HS-27A (cell line): ENCODE measurements at places on chromosomes 13 and 19.

DNA sequence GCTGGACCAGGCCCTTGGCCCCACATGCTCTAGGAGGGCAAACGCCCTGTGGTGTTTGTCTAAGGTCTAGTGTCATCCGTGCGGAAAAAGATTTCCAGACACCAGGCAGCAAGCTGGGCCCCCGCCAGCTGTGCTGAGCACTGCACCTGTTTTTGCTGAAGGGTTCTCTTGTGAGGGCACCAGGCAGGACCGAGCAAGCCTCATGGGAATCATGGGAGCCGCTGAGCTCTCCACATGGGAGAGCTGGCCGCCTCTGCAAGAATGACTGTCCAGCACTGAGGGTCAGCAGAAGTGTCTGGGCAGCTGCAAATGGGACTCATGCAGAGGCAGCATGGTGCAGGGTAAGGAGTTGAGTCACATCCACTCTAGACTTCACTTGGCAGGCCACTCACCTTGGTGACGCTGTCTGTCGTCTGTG lies 12.0 kb downstream of the B3GNT8 start:
- DNase-seq = no peak

- DNase-seq = no peak
These were observed 62.7 kb downstream of the SIPA1L3 start for GRCh38 chr19:37969695-37970094.

DNA sequence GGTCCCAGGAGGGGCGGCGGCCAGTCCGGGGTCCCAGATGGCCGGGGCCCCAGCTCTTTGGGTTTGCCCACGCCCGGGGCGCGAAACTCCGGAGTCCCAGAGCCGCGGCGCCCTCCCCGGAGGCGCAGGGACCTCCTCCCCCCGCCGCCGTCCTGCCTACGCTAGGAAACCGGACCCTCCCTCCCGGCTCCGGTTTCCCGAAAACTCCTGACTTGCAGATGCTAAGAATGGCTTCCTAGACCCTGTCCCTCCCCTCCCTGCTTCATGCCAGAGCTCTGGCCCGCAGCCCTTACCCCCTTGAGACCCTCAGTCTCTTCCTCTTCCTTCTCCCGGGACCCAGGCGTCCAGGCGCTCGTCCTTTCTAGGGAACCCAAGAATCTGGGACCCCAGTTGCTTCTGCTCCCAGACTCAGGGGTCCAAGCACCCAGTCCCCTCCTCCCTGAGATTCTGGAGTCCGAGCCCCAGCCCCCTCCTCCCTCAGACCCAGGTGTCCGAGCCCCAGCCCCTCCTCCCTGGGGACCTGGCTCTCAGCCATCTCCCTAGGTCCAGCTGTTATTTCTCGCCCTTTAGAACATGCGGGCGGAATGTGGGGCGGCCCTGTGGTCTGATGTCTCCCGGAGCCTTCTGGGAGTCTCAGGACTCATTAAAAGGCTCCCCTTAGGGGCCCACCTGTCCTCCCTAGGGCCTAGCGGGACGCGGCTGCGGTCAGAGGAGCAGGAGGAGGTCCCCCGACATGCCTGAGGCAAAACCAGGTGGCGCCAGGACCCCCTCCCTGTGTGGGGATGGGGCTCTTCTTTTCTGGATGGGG lies at the start of gene MYBPC2:
Gene MYBPC2, plus strand, starts transcription at position 672 of the 808 bp plus-strand sequence. Its CDS starts 62 bp downstream, at position 734.
- no peak for DNase-seq

GRCh38 chr19:13051557-13052165 lies 51.0 kb downstream of the LYL1 start:
- DNase-seq = no peak

- no peak for DNase-seq
These were observed 101.5 kb downstream of the CCNA1 start for GRCh38 chr13:36533806-36534205.

- DNase-seq = peak; percentile 85
These were observed 1.4 kb upstream of the RAVER1 start for GRCh38 chr19:10334588-10335351.

DNA sequence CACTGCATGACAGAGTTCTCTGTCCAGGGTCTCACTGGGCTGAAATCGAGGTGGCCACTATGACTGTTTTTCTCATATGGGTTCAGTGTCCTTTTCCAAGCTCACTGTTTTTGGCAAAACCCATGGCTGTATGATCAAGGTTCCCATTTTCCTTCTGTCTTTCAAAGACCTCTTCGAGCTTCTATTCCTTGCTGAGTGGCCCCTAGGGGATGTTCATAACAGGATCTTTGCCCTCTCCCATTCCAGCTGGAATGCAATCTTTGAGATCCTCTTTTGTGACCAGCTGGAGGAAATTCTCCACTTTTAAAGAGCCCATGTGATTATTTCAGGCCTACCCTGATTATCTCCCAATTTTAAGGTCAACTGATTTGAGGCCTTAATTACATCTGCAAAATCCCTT lies 572.5 kb upstream of the SLC10A2 start:
- no peak for DNase-seq

DNA sequence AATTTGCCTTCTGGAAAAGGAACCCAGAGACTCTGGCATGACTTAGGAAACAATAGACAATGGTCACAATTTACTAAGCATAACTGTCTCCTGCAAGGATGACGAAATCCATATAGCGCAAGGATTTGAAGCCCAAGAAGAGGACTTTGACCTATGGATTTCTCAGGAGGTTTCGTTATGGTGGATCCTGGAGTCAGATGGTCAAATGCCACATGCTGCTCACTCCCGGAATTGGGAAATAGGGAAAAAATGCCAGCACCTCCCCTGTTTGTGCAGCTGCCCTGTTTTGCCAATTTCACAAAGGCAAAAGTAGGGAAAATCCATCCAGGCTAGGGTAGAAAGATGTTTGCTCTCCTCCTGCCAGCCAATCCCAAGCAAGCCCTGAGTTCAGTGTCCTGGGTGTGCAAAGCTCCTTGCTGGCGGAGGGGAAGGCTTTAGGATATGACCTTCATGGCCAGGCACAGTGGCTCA lies 23.4 kb downstream of the RDH8 start:
- DNase-seq = no peak

- DNase-seq = no peak
These were observed 1752.2 kb upstream of the PCDH20 start for GRCh38 chr13:63167699-63168337.

GRCh38 chr19:19259741-19260140 lies 13.4 kb downstream of the TM6SF2 start:
- DNase-seq = no peak

DNA sequence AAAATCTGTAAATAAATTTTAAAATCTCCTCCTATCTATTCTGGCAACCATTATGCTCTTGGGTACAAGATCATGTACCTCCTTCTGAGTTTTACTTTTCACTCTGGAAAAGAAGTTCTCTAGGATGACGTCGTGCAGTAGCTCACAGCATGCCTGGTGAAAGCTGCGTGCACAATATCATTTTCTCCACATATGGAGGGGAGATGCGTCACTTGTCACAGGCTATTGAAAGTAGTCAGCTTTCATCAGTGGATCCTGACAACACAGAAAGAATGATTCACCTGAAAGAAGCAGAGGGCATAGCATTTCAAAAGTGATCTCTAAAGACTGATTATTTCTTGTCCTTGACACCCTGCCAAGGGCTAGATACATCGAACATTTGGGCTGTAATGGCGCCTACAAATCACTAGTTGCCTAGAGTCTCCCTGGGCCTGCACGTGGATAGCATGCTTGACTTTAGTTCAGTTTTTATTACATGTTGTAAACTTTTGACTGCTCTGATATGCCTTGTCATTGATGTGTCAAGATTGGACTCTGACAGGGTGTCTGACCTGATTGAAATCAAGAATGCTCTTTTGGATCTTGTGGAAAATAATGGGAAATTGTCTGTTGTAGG lies 1365.6 kb downstream of the OLFM4 start:
- DNase-seq = no peak

- DNase-seq = no peak
These were observed 2.3 kb downstream of the VRK3 start for GRCh38 chr19:50022823-50023222.

GRCh38 chr13:98970330-98970729 lies 7.5 kb downstream of the DOCK9 start:
- DNase-seq = no peak

DNA sequence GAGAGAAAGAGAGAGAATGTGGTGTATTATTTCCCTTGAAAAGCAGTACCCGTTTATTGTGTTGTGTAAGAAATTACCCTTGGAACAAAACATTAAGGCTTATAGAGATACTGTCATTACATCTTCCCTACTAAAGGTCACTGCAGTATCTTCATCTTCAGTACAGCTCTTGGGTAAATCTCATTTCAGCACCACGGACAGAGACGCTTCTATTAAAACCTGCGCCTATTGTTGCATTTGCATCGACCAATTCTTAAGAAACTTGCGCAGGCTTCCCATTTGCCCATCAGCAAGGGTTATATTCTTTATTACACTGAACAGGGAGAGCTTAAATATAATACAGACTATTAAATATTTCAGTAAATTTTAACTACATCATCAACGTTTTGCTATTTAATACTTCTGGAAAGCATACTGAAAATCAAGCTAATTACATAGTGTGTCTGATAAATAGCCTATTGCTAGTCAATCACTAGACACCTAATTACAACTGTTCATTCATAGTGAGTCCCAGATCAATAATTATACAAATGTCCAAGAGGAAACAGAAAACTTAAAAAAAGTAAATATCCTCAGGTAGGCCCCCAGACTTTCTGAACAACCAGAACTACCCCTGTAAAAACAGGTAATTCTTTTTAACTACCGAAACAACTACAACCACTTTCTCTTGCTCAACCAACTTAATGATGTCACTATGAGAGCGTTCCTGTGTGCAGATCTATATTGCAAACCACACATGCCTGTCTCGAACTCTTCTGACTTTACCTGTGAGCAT lies 350.6 kb downstream of the LIG4 start:
- no peak for DNase-seq

DNA sequence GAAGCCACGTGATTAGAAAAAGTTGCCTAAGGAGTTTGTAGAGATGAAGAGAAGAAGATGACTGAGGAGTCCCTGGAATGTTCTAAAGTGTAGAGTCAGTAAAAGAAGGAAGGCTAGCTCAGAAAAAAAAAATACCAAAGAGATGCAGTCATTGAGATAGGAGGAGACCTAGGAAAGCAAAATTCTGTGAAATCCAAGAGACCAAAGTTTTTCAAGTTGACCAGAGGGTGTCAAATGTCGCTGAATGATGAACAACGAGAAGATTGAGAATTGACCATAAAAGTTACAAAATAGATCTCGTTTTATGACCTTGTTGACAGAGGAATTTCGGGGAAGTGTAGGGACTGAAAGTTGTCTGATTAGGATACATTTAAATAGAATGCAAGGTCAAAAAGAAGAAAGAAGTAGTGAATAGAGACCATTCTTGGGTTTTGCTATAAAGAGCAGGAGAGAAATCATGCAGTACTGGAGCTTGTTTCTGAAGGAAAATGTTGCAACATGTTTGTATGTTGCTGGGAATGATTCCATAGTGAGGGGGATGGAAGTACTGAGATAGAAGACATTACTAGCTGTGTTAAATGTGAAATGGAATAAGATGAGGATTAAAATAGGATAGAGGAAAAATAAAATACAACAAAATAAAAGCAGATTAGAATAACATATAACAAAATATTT lies 30.2 kb upstream of the HTR2A start:
- DNase-seq = no peak

GRCh38 chr13:96202315-96202714 lies 112.4 kb downstream of the HS6ST3 start:
- no peak for DNase-seq

GRCh38 chr13:91280801-91281200 lies 66.7 kb upstream of the MIR17HG start:
- no peak for DNase-seq

DNA sequence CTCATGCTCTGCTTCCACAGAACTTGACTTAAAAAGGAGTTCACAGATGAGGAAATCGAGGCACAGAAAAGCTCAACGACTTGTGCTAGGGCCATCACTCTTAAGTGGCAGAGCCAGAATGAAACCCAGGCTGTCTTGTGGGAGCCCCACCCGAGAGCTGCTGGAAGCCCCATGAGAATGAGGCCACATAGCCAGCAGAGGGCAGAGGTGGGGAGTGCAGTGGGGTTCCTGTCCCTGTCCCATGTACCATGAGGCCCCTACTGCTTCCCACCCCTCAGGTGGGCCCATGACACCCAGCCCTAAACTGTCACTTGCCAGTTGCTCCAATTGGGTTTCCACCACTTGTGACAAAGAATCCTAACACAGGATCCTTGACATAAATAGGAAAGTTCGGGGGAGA lies 175.9 kb downstream of the IRS2 start:
- no peak for DNase-seq

DNA sequence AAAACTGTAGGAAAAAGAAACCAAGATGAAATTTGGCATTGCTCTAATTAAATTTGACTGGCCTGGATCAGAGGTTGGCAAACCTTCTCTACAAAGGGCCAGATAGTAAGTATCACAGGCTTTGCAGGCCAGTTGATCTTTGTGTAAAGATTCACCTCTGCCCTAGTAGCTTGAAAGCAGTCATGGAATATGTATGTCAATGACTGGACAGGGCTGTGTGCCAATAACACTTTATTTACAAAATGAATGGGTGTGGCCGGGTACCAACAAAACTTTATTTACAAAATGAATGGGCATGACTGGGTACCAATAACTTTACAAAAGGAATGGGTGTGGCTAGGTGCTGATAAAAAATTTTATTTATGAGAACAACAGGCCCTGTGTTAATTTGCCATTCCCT lies 20.0 kb downstream of the SIN3B start:
- DNase-seq = no peak

DNA sequence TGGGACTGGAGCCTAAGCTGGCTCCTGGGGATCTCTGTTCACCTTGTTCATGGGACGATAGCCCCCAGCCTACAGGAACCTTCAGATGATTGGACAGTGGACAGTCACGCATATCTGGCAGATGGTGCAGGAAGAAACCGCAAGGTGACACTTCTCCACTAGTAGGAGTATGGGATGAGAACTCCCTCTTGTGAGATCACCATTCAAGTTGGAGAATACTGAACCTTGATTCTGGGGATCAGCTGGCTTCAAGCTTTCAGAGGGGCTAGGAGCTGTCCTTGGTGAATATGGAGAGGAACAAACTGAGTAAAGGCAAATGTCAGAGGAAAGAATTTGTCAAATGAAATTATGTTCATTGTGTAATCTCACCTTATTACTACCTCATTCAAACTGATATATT lies 204.5 kb downstream of the PDS5B start:
- no peak for DNase-seq

DNA sequence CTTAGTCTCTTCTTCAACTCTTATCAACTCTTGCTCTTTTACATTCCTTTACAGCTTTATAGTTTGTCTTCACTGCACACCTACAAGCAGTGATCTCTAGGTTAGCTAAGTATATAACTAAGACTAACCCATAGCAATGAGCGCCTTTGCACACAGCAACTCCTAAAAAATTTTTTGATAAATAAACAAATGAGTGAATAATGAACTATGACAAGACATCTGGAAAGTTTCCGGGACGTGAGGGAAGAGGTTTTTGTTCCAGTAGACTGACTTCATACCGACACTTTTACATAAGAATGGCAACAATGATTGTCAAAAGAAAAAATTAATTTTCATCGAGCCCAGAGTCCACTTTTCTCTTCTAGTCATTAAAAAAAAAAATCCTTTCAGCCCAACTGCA lies 98.3 kb downstream of the ELF1 start:
- DNase-seq = no peak

GRCh38 chr19:48623556-48624066 lies 4.3 kb downstream of the SPHK2 start:
- DNase-seq = no peak

GRCh38 chr13:98055623-98056022 lies 87.3 kb upstream of the FARP1 start:
- no peak for DNase-seq
